ENCODE measurements at places on chromosomes 4 and X.

- peak; percentile 25 for DNase-seq
These were observed 876 bp downstream of the KLHL2 start for GRCh38 chr4:165208221-165208652.

DNA sequence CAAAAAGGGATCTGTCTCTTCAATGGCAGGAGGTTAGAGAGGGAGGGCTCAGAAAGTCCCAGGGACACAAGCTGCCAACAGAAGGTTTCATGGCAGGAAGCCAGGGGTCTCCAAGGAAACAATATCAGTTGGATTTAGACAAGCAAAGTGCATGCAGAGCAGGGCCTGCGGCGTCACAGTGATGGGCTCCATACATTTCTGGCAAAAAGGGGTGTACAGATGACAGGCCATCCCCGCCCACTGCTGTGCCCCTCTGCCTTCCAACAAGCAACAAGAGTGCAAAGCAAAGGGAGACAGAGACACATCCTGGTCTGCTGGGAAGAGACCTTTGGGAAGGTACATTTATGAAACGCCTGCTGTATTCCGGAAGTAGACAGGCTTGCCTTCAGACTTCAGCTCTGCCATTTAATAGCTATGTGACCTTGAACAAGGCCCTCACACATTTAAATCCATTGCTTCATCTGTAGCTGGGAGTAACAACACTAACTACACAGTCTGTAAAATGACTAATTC is 121.2 kb downstream of the AFAP1 start:
- DNase-seq, result no peak

GRCh38 chr4:86522349-86522748 is 71.8 kb upstream of the PTPN13 start:
- DNase-seq, result no peak

GRCh38 chr4:186244835-186245234 is 17.5 kb downstream of the KLKB1 start:
- DNase-seq, result no peak

Measured in activated CD4-positive, alpha-beta T cell treated with anti-CD3 and anti-CD28 coated beads, Interleukin-2, amount 50 U/mL, for 4 hours (primary cell).